ENCODE measurements at places on chromosomes 11 and 22.

- no peak for DNase-seq
Observed at GRCh38 chr11:1009991-1010390, 26.5 kb downstream of the MUC6 start.

- DNase-seq, result no peak
Observed at GRCh38 chr11:133325711-133326110, 206.6 kb downstream of the OPCML start.

DNA sequence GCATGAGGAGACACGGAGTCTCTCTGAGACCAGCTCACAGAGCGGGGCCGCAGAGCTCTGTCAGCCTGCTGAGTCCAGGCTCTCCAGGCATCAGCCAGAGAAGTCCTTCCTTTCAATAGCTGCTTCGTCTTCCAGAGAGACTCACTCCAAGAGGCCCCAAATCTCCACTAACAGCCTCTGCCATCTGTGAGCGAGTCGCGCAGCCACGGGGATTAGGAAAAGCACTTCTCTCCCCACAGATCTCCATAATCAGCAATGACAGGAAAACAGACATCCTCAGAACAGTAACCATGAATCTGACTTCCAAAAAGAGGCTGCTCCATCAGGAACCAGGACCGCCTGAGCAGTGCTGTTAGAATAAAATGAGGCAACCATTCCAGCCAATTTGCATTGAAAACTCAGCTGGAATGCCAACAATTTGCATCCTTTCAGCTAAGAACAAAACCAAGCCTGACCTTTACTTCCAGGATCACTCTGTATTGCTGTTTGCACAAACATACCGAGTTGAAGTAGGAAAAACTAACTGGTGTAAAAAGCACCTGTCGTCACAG is 65.4 kb downstream of the SMCO4 start:
- no peak for DNase-seq

DNA sequence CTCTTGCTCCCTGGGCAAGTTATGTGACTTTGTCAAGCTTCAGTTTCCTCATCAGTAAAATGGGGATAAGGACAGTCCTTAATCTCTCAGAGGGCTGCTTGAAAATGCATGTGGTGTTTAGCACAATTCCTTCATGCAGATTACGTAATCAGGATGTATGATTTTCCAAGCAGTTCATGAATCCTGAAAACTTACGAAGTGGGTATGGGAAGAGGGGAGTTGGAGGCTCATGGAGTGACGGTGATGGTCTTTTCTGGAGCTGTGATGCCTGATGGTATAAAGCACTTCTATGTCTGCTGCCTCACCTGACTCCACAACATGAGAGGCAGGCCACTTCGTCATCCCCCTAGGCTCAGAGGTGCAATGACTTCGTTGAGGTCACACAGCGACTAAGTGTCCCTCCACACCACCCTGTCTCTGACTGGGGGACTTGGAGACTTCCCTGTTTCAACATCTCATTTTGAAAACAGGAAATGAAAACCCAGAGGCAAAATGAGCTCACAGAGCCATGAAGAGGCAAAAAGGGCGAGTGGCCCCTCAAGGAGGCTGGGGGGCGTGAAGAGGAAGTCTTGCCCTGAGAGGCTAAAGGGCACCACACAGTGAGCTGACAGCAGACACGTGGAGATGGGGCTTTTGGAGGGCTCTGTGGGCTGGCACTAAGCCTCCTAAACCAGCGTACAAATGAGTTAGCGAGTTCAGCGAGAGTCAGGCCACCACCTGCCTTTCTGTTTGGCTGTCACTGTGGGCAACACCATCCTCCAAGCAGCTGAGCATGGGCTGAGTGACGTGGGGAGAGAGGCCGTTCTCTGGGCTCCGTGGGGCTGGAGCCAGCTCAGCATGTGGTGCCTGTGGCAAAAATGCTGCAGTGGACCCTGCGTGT is 10.1 kb downstream of the MCM5 start:
- DNase-seq, result no peak

DNA sequence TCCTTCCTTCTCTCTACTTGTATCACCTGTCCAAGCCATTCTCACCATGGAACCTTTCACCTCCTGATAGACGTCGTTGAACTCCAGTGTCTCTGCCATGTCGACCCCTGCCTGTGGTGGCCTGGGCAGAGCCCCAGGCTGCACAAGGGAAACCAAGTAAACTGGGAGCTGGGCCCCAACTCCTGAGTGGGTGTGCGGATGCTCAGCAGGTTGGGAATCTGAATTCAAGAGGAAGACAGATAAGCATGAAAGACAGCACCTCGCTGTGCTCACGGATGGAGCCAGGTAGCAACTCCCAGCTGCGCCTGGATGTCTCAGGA is 709 bp downstream of the SSRP1 start:
- DNase-seq, result no peak

GRCh38 chr11:129323896-129324502 is 51.6 kb upstream of the BARX2 start:
- peak; percentile 23 for DNase-seq
